ENCODE measurements at places on chromosomes 16 and 17.

- DNase-seq, result no peak
Measured at GRCh38 chr17:72407931-72408330, 287.1 kb downstream of the SOX9 start.

GRCh38 chr17:72097144-72097543 is 23.7 kb upstream of the SOX9 start:
- no peak for DNase-seq

- DNase-seq, result no peak
Measured at GRCh38 chr17:50771991-50772785, 4.9 kb upstream of the ANKRD40CL start.

DNA sequence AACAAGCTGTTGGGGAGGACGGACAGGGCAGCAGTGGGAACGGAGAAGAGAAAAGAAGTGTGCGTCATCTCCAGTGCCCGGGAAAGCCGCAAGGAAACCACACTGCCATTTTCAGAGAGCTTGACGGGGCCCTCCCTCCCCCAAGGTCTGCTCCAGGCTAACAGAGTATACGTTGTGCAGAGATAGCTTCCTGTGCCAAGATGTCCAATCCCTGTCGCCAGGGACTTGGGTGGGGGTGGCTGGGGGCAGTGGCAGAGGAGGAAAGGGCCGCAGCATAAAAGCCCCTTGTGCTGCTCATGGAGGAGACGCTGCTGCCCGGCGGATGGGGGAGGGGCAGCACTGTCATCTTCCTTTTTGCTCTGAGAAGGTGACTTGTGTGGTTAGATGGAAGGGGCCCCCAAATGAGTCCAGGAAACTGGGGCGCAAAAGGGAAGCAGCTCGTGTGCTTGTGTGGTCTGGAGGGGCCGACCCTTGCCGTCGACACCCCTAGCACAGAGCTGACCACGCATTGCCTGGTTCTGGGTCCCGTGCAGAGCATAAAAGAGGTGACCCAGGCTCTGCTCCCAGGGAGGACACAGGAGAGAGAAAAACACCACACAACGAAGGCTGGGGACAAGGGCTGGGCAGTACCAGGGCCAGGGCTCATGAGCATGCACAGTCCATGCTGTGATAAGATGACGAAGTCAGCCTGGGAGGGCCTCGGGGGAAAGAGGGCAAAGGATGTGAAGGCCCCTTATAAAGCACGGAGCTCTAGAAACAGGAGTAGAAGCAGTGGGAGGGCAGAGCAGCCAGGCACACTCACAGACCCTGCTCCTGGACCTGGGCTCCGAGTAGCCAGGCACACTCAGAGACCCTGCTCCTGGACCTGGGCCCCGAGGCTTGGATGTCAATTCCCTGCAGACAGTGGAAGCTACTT is 372.7 kb downstream of the SLC39A11 start:
- peak; percentile 22 for DNase-seq

DNA sequence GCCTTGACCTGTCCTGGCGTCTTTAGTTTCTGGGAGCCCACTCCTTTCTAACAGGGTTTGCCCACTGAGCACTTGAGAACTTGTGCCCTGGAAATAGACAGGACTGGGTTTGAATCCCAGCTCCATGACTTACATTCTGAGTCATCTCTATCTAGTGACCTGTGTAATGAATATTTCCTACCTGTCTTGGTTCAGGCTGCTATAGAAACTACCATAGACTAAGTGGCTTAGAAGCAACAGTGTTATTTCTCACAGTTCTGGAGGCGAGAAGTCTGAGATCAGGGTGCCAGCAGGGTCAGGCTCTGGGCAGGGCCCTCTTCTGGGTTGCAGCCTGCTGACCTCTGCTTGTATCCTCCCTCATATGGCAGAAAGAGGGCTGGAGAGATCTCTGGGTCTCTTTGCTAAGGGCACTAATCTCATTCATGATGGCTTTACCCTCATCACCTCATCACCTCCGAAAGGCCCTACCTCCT is 110.7 kb upstream of the DHX40 start:
- no peak for DNase-seq

- DNase-seq, result no peak
Measured at GRCh38 chr17:78316867-78317789, 42.7 kb downstream of the SOCS3 start.

DNA sequence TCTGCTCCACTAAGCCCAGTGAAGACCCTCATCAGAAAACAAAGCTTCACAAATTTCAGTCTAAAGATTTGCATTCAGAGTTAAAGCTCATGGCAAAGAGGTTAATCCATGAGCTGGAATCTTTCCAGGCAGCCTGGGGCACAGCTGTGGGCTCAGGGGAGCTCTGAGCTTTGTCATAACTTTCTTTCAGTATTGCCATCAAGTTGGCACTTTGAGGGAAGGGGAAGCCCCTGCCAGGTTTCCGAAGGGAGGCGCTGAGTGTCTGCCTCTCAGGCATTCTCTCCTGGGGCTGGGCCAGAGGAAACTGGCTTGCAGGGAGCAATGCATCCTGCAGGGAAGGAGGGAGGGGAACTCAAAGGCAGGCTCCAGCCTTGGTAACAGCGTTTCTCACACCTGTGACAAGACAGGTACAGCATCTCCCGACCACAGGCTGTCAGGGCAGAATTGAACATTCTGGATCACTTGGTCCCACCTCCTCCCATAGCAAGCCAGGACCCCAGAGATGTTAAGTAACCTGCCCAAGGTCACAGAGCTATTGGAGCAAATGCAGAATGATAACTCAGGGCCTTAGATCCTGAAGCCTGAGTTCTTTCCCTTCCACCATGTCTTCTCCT is 3.9 kb downstream of the LPO start:
- DNase-seq, result no peak
